Suprapubic skin (tissue), 4 donors: ENCODE measurements at places on chromosomes 1 and 21. TPM values are rescaled to one million over a fixed set of nuclear protein-coding genes. Genes with fewer than 3 reads are reported as not detected.

DNA sequence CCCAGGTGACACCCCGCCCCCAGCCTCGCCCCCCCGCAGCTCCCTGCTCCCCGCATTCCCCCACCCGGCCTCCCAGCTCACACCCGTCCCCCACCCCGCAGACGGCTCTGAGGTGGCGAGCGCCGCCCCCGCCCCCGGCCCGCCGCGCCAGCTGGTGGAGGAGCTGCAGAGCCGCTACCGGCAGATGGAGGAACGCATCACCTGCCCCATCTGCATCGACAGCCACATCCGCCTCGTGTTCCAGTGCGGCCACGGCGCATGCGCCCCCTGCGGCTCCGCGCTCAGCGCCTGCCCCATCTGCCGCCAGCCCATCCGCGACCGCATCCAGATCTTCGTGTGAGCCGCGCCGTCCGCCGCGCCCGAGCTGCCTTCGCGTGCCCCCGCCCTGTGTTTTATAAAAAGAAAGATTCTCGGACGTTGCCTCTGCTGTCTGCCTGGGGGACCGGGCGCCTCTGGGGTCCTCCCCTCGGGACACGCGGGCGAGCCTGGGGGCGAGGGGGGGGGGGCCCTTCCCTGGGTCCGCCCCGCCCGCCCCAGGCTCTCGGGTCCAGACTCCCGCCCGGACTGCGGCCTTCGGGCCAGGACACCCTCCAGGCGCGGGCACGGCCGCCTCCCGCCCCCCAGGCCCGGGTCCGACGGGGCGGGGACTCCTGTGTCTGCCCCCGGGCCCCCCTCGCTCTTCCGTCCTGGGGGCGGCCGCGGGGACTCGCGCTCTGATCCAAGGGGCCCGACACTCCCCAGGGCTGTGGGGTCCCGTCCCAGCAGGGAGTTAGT is 1.6 kb upstream of the MMP23B start:
- H3K27ac ChIP-seq, result peak overlapping the region; percentile 57
- H3K4me3 ChIP-seq, result peak overlapping the region; percentile 33
- DNase-seq, result peak; percentile 87
- H3K4me1 ChIP-seq, result peaks cover 59% of the 10 kb centered on the region
- H3K27me3 ChIP-seq, result peaks cover 30% of the 10 kb centered on the region
- H3K36me3 ChIP-seq, result peaks cover 4% of the 10 kb centered on the region

- H3K4me1 ChIP-seq, result peaks cover 7% of the 10 kb centered on the region
- DNase-seq, result no peak
- H3K27ac ChIP-seq, result peak overlapping the region; percentile 47
- no peaks in the 10 kb centered on the region for H3K36me3 ChIP-seq
- H3K27me3 ChIP-seq, result no peaks in the 10 kb centered on the region
Measured at GRCh38 chr1:117735045-117735992, 129.5 kb downstream of the TENT5C start.

DNA sequence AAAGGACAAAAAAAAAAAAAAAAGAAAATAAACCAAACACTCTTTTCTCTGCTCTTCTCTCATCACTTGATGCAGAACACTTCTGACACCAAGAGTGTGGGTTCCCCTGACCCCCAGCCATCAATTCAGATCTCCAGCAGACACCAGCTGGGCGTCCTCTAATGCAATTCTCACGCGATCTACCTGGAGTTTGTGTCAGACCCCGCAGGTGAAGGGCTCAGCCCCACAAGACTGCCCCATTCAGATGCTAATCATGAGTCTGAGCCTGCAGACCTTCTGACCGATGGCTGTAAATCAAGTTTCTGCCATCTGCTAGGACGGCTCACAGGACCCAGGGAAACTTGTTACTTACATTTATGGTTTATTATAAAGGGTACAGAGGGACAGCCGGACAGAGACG is 133.6 kb upstream of the C1orf174 start:
- H3K4me1 ChIP-seq, result no peaks in the 10 kb centered on the region
- peaks cover 26% of the 10 kb centered on the region for H3K27me3 ChIP-seq
- H3K27ac ChIP-seq, result no peak overlapping the region
- H3K36me3 ChIP-seq, result no peaks in the 10 kb centered on the region
- no peak for DNase-seq
- H3K4me3 ChIP-seq, result no peak overlapping the region

- peak overlapping the region; percentile 47 for H3K4me3 ChIP-seq
- DNase-seq, result no peak
- no peaks in the 10 kb centered on the region for H3K27me3 ChIP-seq
- peaks cover 38% of the 10 kb centered on the region for H3K4me1 ChIP-seq
- peaks cover 8% of the 10 kb centered on the region for H3K36me3 ChIP-seq
Measured at GRCh38 chr1:182603646-182604174, 479 bp downstream of the RGS16 start.

- peaks cover 29% of the 10 kb centered on the region for H3K27me3 ChIP-seq
- H3K36me3 ChIP-seq, result no peaks in the 10 kb centered on the region
- no peak overlapping the region for H3K27ac ChIP-seq
Measured at GRCh38 chr1:39788426-39788757, 273 bp downstream of the BMP8B start.

- H3K27me3 ChIP-seq, result peaks cover 30% of the 10 kb centered on the region
- H3K4me1 ChIP-seq, result peaks cover 17% of the 10 kb centered on the region
- H3K36me3 ChIP-seq, result no peaks in the 10 kb centered on the region
- H3K4me3 ChIP-seq, result no peak overlapping the region
- H3K27ac ChIP-seq, result no peak overlapping the region
Measured at GRCh38 chr1:18588093-18588492, 42.6 kb upstream of the PAX7 start.

Gene NFYC
- 111 TPM for total RNA-seq

Gene CD46
- 121 TPM for total RNA-seq

DNA sequence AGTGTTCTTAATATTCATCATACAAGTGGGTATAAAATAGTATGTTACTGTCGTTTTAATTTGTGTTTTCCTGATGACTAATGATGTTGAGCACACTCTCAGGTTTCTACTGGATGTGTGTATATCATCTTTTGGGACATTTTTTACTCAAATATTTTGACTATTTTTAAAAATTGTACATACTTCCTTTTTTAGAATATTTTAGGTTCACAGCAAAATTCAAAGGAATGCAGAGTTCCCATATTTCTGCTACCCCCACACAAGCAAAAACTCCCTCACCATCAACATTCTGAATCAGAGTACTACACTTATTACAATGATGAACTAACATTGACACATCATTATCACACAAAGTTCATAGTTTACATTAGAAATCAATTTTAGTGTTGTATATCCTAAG is 114.5 kb downstream of the DPYD start:
- no peak overlapping the region for H3K27ac ChIP-seq
- no peak for DNase-seq
- no peaks in the 10 kb centered on the region for H3K27me3 ChIP-seq
- peaks cover 2% of the 10 kb centered on the region for H3K4me1 ChIP-seq
- no peaks in the 10 kb centered on the region for H3K36me3 ChIP-seq
- H3K4me3 ChIP-seq, result no peak overlapping the region

DNA sequence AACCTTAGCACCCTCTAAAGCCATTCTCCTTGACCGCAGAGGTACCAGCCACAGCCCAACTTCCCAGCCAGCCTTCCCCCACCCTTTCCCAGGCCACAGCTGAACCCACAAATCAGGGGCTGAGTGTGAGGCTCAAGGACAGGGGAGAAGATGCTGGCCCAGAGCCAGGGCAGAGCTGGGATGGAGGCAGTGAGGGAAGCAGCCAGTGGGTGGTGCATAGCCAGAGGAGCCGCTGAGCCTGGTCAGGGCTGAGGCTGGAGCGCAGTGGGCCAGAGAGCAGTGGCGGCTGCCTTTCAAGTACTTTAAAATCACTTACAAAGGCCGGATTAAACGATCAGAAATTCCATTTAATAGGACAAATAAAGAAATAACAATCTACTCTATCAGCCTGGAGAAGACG is 36.3 kb downstream of the DMAP1 start:
- H3K4me3 ChIP-seq, result no peak overlapping the region
- H3K27me3 ChIP-seq, result no peaks in the 10 kb centered on the region
- H3K27ac ChIP-seq, result no peak overlapping the region

- H3K27ac ChIP-seq, result no peak overlapping the region
- H3K4me3 ChIP-seq, result no peak overlapping the region
- DNase-seq, result no peak
Measured at GRCh38 chr1:61213245-61214011, 131.1 kb downstream of the NFIA start.

DNA sequence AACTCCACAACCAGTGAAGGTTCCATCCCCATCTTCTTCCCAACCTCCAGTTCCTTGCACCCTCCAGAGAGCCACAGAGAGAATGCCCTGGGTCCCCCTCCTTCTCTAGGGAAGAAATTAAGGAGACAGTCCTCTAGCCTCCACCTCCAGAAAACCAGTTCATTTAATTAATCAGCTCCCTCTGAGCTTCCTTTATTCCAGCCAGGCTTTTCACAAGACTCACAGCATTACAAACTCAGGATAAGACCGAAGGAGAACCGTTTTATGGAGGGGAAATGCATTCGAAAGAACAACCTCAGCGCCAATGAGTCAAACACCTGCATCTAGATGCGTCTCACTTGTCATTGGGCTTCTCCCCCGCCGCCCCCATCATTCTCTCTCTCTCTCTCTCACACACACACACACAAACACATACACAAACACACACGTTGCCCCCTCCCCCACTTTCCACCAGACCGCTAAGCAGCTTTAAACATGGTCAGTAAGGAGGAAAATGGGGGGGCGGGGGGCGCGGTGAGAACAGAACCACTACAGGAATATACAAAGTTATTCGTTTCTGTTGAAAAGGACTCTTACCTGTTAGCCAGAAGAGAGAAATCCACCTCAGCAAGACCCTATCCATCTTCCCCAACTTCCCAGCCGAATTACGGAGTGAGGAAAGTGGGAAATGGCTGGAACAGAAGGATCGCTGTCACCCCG is 544 bp downstream of the ILDR2 start:
- peak overlapping the region; percentile 54 for H3K4me3 ChIP-seq
- no peaks in the 10 kb centered on the region for H3K36me3 ChIP-seq
- DNase-seq, result no peak
- H3K27me3 ChIP-seq, result peaks cover 50% of the 10 kb centered on the region

Gene OLIG2
- not detected for total RNA-seq

DNA sequence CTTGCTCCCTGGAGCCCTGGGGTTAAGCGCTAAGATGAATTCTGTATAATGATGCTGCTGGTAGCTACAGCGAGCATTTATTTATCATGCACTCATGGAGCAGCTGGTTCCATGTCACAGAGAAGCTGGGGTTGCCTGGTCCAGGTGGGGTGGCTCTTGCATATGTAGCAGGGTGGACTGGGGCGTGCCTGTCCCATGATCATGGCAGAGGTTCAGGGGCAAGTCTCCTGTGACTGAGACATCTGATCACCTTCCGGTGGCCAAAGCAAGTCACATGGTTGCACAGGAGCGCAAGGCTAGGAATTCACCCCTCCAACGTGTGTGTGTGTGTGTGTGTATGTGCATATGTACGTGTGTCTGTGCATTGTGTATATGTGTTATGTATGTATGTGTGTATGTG is 15.6 kb upstream of the KCNAB2 start:
- peaks cover 20% of the 10 kb centered on the region for H3K4me1 ChIP-seq
- no peak overlapping the region for H3K27ac ChIP-seq
- DNase-seq, result no peak
- H3K27me3 ChIP-seq, result peaks cover 5% of the 10 kb centered on the region
- H3K4me3 ChIP-seq, result no peak overlapping the region
- H3K36me3 ChIP-seq, result no peaks in the 10 kb centered on the region

Gene TRIM62
- total RNA-seq, result 33.6 TPM

DNA sequence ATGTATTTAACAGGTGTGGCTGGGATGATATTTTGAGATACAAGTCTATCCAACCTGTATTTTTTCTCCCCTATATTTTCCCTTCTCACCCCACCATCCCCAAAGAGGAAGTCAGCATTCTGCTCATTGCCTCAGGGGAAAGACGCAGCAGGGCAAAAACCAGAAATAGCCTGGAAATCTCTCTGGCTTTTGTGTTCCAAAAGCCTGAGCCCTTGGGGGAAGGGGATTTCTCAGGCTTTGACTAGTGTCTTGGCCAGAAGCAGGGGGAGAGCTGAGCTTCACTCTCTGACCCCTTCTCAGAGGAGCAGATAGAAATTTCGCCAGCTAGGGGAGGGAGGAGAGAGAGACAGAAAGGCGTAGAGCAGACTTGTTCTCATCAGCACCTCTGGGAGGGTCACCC is 244.7 kb downstream of the RRAGC start:
- H3K27ac ChIP-seq, result no peak overlapping the region
- no peak for DNase-seq
- peaks cover 33% of the 10 kb centered on the region for H3K27me3 ChIP-seq
- H3K4me1 ChIP-seq, result no peaks in the 10 kb centered on the region

Gene KCNJ10
- total RNA-seq, result not detected

Gene TINAGL1
- 78.5 TPM for total RNA-seq

- H3K4me1 ChIP-seq, result peaks cover 4% of the 10 kb centered on the region
- no peak overlapping the region for H3K27ac ChIP-seq
- DNase-seq, result no peak
- H3K27me3 ChIP-seq, result no peaks in the 10 kb centered on the region
- no peaks in the 10 kb centered on the region for H3K36me3 ChIP-seq
Measured at GRCh38 chr1:87951852-87952251, 623.2 kb downstream of the LMO4 start.

Gene TMIGD3
- 1.1 TPM for total RNA-seq

- H3K27me3 ChIP-seq, result no peaks in the 10 kb centered on the region
- no peak for DNase-seq
- H3K4me3 ChIP-seq, result no peak overlapping the region
- H3K27ac ChIP-seq, result no peak overlapping the region
- H3K4me1 ChIP-seq, result no peaks in the 10 kb centered on the region
Measured at GRCh38 chr1:210698661-210699060, 370.0 kb downstream of the HHAT start.

DNA sequence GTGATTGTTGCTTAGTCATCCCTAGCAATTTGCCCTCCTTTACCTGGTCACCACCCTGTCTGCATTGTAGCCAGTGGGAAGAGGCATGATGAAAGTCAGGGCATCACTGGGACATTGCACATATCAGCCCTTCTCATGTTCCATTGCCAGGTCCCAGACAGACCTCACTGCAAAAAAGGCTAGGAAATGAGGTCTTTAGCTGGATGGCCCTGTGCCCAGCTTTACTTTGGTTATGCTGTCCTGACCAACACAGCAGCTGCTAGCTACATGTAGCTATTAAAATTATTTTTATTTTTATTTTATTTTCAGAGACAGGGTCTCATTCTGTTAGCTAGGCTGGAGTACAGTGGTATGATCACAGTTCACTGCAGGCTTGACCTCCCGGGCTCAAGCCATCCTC is 52.9 kb downstream of the TNN start:
- no peak overlapping the region for H3K27ac ChIP-seq
- H3K4me3 ChIP-seq, result no peak overlapping the region
- no peaks in the 10 kb centered on the region for H3K36me3 ChIP-seq
